Ecto neural progenitor cell (in vitro differentiated cells): ENCODE measurements at places on chromosomes 12 and 14.

- no peak for DNase-seq
Measured at GRCh38 chr12:43957732-43958372, 122.0 kb downstream of the TMEM117 start.

DNA sequence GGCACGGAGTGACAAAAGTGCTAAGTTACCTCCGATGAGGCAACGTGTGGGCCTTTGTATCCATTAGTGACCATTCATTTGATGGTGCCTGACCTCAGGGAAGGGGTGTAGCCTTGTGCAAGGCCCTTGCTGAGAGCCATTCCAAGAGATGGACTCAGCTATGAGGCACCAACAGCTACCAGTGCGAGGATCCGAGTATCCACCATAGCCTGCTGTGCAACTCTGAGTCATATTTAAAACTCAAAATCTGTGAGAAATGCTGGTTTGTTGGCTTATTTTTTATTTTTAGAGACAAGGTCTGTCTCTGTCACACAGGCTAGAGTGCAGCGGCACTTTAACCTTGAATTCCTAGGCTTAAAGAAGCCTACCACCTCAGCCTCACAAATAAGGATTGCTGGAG lies 25.1 kb upstream of the WNK1 start:
- DNase-seq = no peak

DNA sequence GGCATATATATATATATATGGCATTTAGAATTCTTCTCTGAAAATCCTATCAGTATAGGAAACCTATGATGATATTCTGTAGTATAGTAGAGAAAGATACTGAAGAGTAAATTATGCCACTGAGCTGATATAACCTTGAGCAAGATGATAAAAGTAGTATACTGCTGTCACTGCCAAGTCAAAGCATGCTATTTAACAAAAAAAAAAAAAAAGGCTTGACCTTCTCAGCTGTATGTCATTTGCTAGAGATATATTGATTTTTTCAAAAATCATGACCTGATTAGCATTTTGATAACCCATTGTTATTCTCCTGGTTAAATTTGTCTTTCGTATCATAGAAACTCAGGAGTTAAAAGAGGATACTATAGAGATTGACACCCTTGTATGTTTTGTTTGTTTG lies 299.4 kb downstream of the ADAMTS20 start:
- no peak for DNase-seq

DNA sequence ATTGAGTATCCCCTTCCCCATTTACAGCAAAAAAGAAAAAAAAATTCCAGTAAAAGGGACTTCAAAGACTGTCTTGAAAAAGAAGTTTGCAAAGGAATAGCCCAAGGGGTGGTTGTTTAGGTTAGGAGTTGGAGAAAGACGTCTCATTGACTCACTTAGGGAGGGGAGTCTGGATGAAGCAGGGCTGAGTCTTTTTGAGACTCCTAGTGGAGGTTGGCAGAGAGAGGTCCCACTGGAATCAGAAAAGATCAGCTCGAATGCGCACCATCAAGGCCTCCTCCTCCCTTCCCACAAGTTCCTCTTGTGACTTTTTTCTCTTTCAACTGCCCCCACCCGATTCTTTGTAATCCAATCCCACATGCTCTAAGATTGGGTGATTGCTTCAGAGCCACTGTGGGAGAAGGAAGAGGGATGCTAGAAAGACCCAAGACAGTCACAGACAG lies 1.9 kb downstream of the ARHGEF40 start:
- DNase-seq = no peak

DNA sequence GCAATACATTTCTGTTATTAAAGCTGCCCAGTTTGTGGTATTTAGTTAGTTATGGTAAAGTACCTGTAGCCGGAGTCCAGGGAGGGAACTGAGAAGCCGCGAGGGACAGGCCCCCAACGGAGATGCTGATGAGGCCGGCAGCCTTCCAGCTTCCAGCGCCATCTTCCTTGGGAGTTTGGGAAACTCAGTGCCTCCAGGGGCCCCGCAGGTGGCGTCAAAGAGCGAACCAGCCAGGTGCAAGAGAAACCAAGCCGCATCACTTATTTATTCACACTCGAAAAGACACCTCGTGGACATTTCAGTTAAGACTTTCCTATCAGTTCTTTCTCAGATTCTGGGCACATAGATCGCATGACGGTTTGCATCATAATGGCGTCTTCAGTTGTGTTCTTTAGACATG lies 216.6 kb downstream of the GLT1D1 start:
- no peak for DNase-seq

- no peak for DNase-seq
Measured at GRCh38 chr14:63892265-63892664, 39.5 kb downstream of the SYNE2 start.

GRCh38 chr12:131133994-131134393 lies 180.3 kb downstream of the ADGRD1 start:
- DNase-seq = no peak

DNA sequence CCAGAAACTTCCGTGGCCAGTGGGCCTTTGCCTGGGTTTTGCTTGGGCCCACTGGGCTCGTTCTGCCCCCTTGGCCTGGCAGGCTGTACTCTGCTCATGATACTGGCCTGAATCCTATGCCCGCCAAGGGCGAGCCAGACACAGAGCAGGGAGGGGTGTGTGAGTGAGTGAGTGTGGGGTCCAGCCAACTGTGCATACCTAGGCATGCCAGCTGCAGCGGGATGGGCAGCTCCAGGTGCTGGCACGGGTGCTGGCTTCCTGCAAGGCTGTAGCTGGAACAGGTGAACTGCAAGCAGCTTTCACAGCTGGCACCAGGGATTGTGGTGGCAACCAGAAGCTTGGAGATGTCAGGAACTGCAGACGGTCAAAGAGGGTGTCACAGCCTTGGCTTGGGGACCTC lies 1276.4 kb downstream of the SLC16A7 start:
- DNase-seq = no peak

DNA sequence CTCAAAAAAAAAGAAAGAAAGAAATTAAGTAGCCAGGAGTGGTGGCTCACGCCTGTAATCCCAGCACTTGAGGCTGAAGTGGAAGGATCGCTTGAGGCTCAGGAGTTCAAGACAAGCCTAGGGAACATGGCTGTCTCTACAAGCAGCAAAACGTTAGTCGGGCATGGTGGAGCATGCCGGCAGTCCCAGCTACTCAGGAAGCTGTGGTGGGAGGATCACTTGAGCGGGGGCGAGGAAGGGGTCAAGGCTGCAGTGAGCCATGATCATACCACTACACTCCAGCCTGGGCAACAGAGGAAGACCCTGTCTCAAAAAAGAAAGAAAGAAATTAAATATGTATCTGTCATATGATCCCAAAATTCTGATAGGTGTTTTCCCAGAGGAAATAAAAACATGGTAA lies 5.3 kb downstream of the RAD52 start:
- DNase-seq = no peak

GRCh38 chr12:107780298-107780697 lies 5.8 kb downstream of the ASCL4 start:
- no peak for DNase-seq

GRCh38 chr14:55401751-55402150 lies 9.9 kb downstream of the ATG14 start:
- no peak for DNase-seq

DNA sequence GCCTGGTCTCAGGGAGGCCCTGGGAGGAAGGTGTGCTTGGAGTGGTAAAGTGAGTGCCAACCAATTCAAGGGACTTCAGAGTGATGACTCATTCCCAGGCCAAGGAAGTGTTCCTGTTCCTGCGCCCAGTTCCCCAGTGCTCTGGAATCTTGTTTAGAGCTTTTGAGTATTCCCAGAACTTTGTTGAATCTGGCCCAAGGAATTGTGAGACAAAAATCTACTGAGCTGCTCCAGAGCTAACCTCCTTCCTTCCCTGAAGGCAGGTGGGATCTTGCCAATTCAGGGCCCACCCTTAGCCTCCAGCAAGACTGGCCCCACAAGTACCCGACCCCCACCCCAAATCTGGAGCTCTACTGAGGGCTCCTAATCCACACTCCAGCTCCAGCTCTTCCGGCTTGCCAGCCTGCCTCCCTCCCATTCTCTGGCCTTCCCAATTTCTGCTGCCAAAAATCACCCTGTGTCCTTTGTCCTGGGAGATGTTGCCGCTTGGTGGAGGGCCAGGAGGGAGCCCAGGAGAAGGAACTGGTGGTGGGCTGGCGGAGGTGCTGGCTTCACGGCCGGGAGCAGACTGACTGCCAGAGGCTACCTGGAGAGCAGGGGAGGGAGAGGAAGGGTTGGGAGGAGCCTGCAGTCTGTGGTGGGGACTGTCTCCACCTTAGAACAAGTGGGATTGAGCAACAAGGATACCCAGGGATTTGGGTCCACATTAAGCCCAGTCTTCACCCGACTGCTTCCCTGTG lies 2.0 kb upstream of the ATN1 start:
- DNase-seq = peak; percentile 84

- no peak for DNase-seq
Measured at GRCh38 chr12:120000556-120000955, 11.5 kb downstream of the BICDL1 start.

GRCh38 chr14:54778618-54779345 lies 123.8 kb downstream of the GCH1 start:
- no peak for DNase-seq

- no peak for DNase-seq
Measured at GRCh38 chr12:45685680-45686079, 43.8 kb upstream of the ARID2 start.

- no peak for DNase-seq
Measured at GRCh38 chr14:26761532-26761931, 163.7 kb upstream of the NOVA1 start.

- no peak for DNase-seq
Measured at GRCh38 chr12:6360578-6361490, 14.5 kb downstream of the SCNN1A start.

DNA sequence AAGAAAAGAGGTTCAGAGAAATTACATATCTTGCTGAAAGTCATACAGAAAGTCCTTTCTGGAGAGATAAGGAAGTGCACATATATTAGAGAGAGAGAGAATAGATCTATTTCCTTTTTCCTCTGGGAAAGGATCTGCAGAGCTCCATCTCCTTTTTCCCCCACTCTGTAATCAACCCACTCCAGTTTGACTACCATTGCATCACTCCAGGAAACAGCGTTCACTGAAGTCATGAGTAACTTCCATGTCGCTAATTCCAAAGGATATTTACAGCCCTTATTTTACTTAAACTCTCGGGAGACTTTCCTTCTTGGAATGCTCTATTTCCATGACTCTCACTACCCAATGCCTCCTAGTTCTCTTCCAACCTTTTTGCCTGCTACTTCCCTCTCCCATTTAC lies 72.5 kb upstream of the PARP11 start:
- DNase-seq = no peak

DNA sequence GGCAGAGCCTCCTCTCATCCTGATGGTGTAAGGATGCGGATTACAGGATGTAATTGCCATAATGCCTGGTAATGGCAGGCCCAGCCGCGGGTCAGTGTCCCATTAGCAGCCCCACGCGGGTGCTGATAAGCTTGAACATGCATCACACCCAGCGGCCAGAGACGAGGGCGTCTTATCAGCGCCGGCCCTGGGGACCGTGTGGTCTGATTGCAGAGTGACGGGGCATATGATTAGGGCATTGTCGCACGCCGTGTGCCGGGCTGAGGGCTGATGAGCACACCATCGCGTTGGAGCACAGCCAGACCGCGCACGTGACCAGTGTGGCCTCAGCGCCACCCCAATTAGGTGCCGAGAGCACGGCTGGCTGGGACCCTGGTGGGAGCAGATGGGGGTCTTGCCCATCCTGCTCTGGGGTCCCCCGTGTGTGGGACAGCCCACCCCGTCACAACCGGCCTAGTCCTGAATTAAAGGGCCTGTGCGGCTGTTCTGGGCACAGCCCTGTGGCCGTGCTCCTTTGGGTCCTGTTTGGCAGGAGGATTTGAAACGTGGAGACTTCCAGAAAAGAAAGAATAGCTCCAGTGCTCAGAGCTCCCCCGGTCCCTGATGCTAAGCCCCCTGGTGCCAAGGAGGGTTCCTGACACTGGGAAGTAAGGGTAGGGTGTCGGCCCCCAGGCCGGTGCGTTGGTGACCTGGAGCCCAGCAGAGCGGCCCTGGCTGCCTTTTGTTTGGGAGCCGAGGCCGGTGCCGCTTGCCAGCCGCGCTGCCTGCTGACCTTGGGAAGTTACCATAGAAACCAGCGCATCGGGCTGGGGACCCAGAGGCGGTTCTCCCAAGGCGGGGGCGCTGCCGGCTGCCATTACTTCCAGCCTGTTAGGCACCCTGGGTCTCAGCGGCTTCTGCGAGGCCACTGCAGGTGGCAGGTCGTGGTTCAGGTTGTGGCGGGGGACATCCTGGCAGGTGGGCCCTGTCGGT lies 20.7 kb downstream of the KIF26A start:
- DNase-seq = no peak

- DNase-seq = no peak
Measured at GRCh38 chr12:49864798-49865090, 21.8 kb upstream of the BCDIN3D start.

DNA sequence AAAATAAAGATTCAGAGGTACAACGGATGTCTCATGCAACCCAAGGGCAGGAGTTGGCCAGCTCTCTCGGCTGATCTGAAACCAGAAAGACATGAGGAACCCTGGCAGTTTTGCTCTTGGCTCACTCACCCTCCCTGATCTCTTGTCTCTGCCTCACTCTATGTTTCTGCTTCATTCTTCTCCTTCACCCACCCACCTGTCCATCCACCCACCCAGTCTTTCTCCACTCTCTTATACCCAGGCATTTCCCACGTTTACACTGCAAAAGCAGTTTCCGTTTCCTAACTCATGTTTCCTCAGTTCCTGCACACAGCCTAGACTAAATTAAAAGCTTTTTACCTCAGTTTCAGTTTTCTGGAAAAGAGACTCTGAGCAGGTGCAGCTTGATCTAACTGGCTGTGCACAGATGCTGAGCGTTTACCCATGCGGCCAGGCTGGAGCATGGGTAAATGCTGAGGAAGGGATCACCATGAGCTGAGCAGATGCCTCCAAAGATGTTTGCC lies 157.6 kb downstream of the PRKCH start:
- DNase-seq = no peak

DNA sequence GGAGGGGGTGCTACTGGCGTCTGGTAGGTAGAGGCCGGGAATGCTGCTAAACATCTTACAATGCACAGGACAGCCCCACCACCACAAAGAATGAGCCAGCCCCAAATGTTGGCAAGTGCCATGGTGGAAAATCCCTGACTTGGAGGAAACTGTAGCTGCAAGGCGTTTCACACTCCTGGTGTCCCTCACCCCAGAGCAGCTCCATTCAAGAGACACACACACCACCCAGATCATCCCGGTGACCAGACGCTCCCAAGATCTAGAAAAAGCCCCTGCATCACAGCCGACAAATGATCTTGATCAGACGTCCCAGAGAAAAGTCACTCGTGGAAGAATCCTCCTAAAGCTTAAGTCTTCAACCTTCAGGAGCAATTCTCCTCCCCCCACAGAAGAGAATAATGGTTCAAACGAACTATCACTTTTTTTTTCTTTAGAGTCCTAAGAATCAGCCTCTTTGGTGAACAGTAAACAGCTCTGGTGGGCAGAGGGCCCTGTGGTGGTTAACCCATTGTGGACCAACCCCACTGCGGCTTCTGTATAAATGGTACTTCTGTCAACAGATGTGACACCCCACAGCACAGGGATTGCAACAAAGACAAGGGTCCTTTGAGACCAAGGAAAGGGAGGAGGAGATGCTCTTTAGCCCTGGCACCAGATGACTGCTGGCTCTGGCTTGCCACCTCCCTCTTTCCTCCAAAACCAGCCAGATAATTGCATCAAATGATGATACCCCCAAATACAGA lies 2.7 kb downstream of the GLTP start:
- no peak for DNase-seq
